Right renal cortex interstitium (tissue), 3 donors: ENCODE measurements at places on chromosomes 12 and 14. TPM values are rescaled to one million over a fixed set of nuclear protein-coding genes. Genes with fewer than 3 reads are reported as not detected.

TBX3 gene
- polyA plus RNA-seq = 72.1 TPM

ERBB3 gene
- polyA plus RNA-seq = 72.3 TPM

GRCh38 chr14:89965839-89966238 lies 10.1 kb downstream of the TDP1 start:
- no peak for DNase-seq

GRCh38 chr14:89244720-89245119 lies 172.3 kb downstream of the FOXN3 start:
- DNase-seq = no peak

DNA sequence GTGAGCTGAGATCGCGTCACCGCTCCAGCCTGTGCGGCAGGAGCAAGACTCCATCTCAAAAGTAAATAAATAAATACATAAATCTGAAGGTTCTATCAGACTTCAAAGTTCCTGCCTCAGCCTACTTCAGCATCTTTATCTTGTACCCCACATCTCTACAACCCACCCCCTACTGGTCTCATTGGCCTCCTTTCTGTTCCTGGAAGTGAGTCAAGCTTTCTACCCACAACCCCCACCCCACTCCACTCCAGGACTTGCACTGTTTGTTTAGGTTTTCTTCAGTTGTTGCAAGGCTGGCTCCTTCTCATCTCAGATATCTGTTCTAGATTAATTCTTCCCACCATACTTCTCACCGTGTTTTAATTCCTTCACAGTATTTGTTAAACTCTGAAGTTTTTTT lies 714 bp upstream of the PSMC6 start:
- DNase-seq = no peak

PIWIL1 gene
- polyA plus RNA-seq = 2.1 TPM

GRCh38 chr12:33586576-33586975 lies 147.0 kb upstream of the SYT10 start:
- no peak for DNase-seq

WNK1 gene
- polyA plus RNA-seq = 98.8 TPM

DNA sequence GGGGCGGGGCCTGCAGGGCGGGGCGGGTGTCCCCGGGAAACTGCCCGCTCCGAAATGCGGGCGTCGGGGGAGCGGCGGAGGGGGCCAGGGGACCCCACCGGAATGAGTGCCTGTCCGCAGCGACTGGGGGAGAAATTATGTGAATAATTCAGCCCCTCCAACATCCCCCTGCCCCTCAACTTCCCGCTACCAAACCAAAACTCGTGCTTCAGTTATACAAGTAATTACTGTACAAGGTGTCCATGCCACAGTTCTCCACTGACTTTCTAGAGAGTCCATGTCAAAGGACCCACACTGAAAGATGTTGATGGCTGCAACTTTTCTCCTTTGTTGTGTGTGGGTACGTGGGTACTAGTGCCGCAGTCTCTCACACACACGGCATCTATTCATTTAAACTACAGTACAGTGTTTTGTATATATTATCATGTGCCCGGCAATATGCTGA lies 414 bp upstream of the CDK17 start:
- DNase-seq = peak; percentile 58
